ENCODE measurements at places on chromosomes 5 and 9.

DNA sequence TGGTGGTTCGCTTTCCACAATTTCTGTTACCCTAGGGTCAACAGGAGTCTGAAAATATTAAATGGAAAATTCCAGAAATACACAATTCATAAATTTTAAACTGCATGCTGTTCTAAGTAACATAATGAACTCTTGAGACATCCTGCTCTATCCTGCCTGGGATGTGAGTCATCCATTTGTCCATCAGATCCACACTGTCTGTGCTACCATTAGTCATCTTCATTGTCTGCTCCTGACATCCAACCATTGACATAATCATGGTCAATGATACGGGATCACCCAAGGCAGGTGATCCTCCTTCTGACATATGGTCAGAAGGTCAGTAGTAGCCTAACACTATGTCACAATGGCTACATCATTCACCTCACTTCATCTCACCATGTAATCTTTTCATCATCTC, 276.7 kb upstream of the KIF2A start:
- no peak for DNase-seq

DNA sequence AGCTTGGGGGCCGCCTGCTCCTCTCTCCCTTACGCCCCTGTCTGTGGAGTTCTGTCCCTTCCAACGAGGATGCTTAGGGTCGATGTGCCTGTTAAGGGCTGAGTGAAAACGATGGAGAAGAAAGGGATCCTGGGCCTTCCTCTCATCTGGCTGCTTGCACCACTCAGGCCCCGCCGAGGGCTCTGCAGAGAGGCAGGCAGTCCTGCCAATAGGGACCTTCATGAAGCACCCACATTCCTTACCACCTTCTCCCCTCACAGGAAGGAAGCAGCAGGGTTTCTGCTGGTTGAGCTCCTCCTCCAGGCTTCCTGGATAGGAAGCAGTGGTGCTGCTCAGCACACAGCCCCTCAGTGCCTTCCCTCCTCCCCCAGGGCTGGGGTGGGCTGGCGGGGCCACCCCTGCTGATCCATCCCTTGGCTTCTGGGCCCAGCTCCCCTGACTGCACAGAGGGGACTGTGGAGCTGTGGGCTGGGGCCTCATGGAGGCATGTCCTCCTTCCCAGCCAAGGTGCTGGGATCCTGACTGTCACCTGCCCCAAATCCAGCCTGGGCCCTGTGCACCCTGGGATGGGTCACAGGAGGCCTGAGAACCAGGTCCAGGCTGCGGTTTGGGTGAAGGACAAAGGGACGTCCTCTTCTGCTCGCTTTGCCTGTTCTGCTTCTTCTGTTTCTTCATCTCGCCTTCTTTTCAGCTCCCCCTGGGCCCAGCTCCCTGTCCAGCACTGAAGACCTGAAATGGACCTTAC, 50.5 kb downstream of the AHRR start:
- no peak for DNase-seq

GRCh38 chr9:752201-752600, 89.3 kb upstream of the DMRT1 start:
- no peak for DNase-seq

DNA sequence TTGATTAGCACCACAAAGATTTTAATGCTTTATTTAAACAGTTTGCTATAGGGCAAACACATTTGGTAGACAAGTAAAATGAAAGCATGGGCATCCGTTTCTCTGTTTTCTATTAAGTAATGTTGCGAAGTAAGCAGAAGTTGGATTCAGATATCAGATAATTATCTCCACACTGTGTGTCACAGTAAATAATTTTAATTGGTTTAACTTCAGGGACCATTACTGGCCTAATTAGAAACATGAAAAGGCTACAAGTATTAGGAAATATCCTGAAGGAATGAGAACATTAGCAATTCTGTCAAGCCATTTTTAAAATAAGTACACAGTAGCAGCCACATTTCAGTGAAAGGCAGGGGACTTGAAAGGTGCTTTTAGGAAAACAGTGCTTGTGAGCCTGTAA, 975.4 kb downstream of the NR2F1-AS1 start:
- no peak for DNase-seq

- no peak for DNase-seq
These were observed 28.3 kb upstream of the WWC1 start for GRCh38 chr5:168263121-168263520.

Data from HuH-7 (cell line).